Epithelial cell of prostate (primary cell): ENCODE measurements at places on chromosomes 6 and 20.

- DNase-seq = no peak
Observed at GRCh38 chr20:58557733-58558342, 42.6 kb upstream of the APCDD1L start.

DNA sequence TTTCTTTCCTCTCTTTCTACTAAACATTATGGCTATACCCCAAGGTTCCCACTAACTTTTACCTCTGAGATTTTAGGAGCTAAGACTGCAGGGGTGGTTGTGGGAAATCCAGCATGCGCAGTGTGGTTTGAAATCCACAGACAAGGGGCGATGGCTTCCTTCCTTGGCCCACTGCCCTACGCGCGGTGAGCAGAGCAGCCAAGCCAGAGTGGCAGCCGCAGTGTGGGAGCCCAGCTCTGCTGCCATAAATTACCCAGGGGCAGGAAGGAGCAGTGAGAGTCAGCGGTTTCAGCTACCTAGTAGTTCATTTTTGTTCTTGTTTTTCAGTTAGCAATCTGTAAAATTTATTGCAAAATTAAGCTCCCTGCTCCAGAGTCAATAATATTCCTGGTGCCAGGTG lies 101.4 kb downstream of the BMP2 start:
- DNase-seq = no peak

DNA sequence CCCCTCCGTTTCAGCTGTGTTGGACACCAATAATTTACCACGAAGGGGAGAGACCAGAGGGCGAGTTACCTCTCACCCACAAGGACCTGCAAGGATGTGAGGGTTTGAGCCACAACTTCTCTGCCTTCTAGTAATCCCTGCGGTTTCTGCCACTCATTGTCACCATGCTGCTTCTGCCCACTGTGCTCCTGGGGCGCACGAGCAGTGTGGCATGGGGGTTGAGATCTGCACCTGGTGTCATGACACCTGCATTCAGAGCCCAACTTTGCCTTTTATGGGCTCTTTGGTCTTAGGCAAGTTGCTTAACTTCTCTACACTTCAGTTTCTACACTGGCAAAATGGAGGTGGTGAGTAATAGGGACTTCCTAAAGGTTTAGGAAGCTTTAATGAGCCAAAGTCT lies 84.9 kb downstream of the SOBP start:
- DNase-seq = no peak

DNA sequence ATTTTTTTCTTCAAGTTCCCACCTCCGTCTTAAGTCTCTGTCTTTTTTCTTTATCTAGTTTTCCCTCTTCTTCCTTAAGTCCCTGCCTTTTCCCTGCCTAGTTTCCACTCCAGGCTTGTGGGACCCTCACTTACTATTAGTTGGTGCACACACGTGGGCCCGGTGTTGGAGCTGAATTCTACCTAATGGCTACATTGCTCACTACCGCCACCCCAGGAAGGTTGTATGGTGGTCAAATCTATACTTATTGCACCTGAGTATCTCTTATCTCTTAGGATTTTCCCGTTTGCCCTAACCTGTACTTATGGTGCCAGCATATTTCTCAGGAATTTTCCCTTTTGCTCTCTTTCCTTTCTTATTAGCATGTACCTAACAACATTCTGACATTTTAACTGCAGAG lies 692.8 kb downstream of the EPM2A start:
- DNase-seq = no peak

DNA sequence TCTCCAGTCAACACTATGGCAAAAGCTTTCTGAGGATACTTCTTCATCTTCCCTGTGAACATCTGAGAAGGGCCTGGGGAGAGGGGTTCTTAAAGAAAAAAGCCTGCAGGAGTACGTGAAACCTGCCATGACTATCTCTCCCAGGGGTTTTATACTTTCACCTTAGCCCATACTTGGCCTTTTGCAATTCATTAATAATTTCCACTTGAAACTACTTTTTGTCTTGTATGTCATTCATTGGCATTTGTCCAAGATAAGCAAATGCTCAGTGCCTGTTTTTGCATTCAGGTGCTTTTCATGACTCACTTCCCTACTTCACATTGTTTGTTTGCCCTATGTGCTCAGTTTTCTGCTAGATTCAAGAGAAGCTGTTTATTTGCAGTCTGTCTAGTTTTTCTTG lies 580.3 kb upstream of the GJE1 start:
- peak; percentile 94 for DNase-seq

- no peak for DNase-seq
Observed at GRCh38 chr6:73388800-73389512, 5.7 kb upstream of the DDX43 start.

- DNase-seq = peak; percentile 37
Observed at GRCh38 chr20:10832141-10832540, 158.3 kb upstream of the JAG1 start.

DNA sequence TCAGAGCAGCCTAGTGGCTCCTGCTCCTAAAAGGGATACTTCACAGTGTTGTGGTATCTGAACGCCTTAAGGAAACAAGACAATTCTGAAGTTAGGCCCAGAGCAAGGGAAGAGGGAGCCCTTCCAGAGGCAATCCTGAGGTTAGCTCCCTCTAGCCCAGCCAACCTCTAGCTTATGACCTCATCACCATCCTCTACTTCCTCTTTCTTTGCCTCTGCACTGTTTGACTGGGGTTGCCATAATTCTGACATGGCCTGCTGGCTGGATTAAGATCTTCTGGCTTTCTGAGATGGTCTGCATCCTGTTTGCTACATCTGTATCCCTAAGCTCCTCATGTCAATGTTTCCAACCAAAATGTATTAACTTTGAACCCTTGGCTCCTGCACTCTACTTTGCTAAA lies 23.3 kb upstream of the BMP2 start:
- DNase-seq = no peak

DNA sequence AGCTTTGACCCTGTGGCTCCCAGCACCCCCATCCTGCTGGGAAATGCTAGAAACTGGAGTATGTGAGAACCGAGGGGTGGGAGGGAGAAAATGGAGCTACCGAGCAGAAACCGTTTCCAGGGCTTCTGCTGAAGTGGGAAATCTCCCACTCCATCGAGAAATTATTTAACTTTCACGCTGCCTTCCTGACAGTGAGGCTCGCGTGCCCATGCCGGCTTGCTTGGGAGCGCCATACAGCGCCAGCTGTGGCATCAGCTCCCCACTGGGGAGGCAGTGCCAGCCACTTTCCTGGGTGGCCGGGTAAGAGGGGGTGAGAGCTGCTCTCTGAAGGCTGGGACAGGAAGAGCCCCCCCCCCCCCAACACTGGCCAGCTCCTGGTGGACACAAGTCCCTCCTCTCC lies 268.9 kb downstream of the TAF4 start:
- DNase-seq = no peak

GRCh38 chr20:31860390-31861134 lies 9.8 kb downstream of the DUSP15 start:
- peak; percentile 37 for DNase-seq

DNA sequence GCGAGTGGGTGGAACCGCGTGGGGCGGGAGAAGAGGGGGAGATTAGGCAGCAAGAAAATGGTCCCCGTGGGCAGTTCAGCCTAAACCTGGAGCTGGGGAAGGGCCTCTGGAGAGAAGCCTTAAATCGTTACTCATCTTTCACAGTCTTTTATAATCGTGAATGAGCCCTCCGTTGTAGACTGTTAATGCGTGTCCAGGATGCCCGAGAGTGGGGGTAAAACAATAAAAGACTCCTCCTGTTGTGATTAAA lies 11.0 kb upstream of the ELOVL5 start:
- DNase-seq = no peak

DNA sequence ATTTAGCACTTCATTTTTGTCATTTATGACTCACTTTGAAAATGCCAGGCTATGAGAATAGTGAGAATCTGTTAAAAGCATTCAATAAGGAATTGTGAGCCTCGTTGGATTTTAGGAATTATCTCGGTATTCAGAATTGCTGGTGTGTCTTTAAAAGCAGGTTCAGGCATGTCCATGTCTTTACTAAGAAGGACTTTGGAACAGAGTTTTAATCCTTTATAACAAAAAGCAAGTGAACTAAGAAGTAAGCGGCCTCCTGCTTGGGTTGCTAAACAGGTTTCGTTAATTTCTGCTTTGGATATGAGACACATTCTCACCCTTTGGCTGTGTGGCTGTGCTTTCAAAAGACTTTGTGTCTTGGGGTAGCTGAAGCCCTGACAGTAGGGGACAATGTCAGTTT lies 74.9 kb downstream of the IGF2R start:
- no peak for DNase-seq
